ENCODE measurements at places on chromosomes 4 and X. TPM values are rescaled to one million over a fixed set of nuclear protein-coding genes. Genes with fewer than 3 reads are reported as not detected.

DNA sequence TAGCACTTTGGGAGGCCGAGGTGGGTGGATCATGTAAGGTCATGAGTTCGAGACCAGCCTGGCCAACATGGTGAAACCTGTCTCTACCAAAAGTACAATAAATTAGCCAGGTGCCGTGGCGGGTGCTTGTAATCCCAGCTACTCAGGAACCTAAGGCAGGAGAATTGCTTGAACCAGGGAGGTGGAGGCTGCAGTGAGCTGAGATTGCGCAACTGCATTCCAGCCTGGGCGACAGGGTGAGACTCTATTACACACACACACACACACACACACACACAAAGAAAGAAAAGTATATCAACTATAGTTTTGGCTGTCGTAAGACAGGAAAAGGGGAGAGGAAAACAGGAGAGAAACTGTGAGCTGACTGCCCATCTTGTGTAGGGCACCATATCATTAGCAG lies 171.7 kb downstream of the ADAMTS3 start:
- peak; percentile 68 for DNase-seq

Gene FRMD7
- not detected for total RNA-seq

GRCh38 chr4:110248100-110248499 lies 49.7 kb upstream of the ELOVL6 start:
- no peak for DNase-seq

GRCh38 chr4:80255329-80256095 lies 11.0 kb upstream of the FGF5 start:
- no peak for DNase-seq
